Glutamatergic neuron (in vitro differentiated cells): ENCODE measurements at places on chromosomes 2 and 18.

- H3K36me3 ChIP-seq = no peaks in the 10 kb centered on the region
- H3K4me3 ChIP-seq = no peak overlapping the region
- H3K4me1 ChIP-seq = no peaks in the 10 kb centered on the region
Measured at GRCh38 chr2:180077295-180077906, 70.3 kb upstream of the CWC22 start.

- DNase-seq = peak; percentile 61
- peaks cover 11% of the 10 kb centered on the region for H3K4me1 ChIP-seq
- no peak overlapping the region for H3K27ac ChIP-seq
- H3K36me3 ChIP-seq = peaks cover 15% of the 10 kb centered on the region
- H3K4me3 ChIP-seq = peak overlapping the region; percentile 22
Measured at GRCh38 chr18:76328140-76328539, 166.9 kb downstream of the ZNF516 start.

DNA sequence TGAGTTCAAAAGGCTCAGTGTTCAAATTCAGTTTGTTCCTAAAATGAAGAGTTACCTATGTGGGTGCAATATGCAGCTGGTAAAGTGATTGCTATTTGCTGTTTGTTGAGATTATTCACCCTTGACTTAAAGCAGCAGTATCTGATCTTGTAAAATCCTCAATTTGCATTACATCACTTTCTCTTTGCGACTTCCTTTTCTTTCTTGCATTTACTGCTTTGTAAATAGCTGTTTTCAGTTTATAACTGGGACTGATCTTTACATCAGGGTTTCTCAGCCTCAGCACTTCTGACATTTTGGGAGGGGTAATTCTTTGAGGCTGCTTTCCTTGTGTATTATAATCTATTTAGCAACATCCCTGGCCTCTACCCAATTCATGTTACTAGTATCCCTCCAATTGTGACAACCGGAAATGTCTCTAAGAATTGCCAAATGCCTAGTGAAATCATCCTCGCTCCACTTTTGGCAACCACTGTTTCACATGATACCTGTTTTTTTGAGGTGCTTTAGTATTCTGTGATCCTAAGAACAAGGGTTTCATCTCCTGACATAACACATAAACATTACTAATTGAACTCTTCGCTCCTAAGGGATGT, 12.1 kb upstream of the ERCC3 start:
- H3K4me1 ChIP-seq = peaks cover 16% of the 10 kb centered on the region
- no peak for DNase-seq

DNA sequence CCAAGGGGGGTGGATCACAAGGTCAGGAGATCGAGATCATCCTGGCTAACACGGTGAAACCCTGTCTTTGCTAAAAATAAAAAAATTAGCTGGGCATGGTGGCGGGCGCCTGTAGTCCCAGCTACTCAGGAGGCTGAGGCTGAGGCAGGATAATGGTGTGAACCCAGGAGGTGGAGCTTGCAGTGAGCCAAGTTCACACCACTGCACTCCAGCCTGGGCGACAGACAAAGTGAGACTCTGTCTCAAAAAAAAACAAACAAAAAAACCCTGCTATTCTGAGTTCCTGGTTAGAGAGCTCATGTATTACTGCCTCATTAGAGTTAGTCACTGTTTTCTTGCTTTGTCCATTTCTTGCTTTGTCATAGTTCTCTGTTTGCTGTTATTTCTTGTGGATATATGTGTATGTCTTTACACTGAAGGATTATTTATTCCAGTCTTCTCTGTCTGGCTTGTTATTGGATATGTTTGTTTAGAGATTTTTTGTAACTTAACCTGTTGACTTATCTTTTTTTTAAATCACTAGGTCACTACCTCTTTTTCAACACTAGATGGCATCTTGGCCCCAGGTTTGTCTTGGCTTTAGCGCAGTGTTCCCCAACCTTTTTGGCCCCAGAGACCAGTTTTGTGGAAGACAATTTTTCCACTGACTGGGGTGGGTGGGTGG, 17.0 kb downstream of the TTLL4 start:
- no peak for DNase-seq
- H3K4me1 ChIP-seq = no peaks in the 10 kb centered on the region
- no peak overlapping the region for H3K4me3 ChIP-seq
- peaks cover 12% of the 10 kb centered on the region for H3K36me3 ChIP-seq
- H3K27me3 ChIP-seq = peaks cover 2% of the 10 kb centered on the region

GRCh38 chr2:11830708-11831301, 84.4 kb downstream of the LPIN1 start:
- no peaks in the 10 kb centered on the region for H3K27me3 ChIP-seq
- H3K4me3 ChIP-seq = no peak overlapping the region
- peaks cover 10% of the 10 kb centered on the region for H3K4me1 ChIP-seq
- no peak for DNase-seq
- no peak overlapping the region for H3K27ac ChIP-seq

- no peak overlapping the region for H3K27ac ChIP-seq
- no peaks in the 10 kb centered on the region for H3K27me3 ChIP-seq
- H3K4me1 ChIP-seq = peaks cover 14% of the 10 kb centered on the region
- H3K36me3 ChIP-seq = no peaks in the 10 kb centered on the region
- H3K4me3 ChIP-seq = no peak overlapping the region
Measured at GRCh38 chr2:217414429-217414828, 554.6 kb upstream of the TNP1 start.

DNA sequence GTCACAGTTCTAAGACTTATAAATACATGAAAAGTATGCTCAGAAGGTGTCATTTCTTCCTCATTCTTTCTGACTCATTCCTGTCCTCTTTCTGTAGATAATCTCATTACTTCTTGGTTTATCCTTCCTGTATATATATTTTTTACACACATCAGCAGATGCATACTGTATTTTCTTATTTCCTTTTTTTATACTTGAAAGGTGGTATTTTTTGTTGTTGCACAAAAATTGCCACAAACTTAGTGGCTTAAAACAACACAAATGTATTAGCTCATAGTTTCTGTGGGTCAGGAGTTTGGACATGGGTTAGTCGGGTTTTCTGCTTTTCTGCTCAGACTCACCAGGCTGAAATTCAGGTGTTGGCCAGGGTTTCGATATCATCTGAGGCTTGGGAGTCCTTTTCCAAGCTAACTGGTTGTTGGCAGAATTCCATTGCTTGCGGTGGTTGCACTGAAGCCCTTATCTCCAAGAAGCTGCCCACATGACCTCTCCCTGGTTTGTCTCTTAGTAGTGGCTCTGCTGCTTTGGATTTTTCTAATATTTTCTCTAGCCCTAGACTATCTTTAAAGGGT, 162.6 kb downstream of the FMNL2 start:
- no peak overlapping the region for H3K4me3 ChIP-seq
- peaks cover 45% of the 10 kb centered on the region for H3K4me1 ChIP-seq
- H3K27ac ChIP-seq = no peak overlapping the region
- DNase-seq = no peak

DNA sequence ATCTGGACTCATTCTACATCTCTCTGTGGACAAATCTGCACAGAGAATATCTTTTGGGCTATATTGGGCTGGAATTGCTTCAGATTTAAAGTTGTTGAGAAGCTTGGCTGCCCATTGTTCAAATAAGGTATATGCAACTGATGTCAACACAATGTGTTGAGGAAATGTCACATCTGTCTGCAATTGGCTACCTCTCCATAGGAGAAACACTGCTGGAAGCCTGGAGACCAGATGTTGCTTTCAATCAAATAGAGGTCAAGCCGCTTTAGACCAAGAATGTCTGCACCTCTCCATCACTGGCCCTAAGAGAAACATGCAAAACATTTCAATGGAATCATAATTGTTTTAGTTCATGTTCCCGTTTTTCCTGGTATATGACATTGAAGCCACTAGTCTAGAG, 720.2 kb downstream of the SLC4A3 start:
- no peak overlapping the region for H3K4me3 ChIP-seq
- no peaks in the 10 kb centered on the region for H3K27me3 ChIP-seq
- DNase-seq = no peak
- H3K36me3 ChIP-seq = no peaks in the 10 kb centered on the region
- no peaks in the 10 kb centered on the region for H3K4me1 ChIP-seq
- no peak overlapping the region for H3K27ac ChIP-seq

DNA sequence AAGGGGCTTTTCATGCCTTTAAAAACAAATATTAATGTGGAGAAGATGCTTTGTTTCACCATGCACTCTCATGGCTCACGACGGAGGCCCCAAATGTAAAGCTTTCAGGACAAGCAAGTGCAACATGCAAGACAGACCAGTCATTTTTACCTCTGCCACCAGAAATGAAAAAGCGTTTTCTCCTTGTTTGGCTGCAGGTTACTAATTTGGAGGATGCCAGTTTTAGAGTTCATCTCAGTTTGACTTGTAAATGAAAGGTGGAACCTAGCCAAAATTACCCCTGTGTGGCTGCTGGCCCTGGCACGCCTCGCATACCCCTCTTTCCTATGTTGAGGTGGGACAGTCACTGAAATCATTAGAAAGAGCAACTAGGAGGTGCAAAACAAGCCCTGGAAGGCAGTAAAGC, 138.6 kb downstream of the BCL2 start:
- no peak overlapping the region for H3K4me3 ChIP-seq
- no peak overlapping the region for H3K27ac ChIP-seq
- H3K4me1 ChIP-seq = peaks cover 19% of the 10 kb centered on the region
- H3K27me3 ChIP-seq = no peaks in the 10 kb centered on the region
- DNase-seq = no peak

GRCh38 chr18:78362198-78362597, 617.4 kb upstream of the SALL3 start:
- no peak overlapping the region for H3K27ac ChIP-seq
- H3K4me1 ChIP-seq = no peaks in the 10 kb centered on the region
- peaks cover 2% of the 10 kb centered on the region for H3K27me3 ChIP-seq
- no peaks in the 10 kb centered on the region for H3K36me3 ChIP-seq

- H3K27ac ChIP-seq = no peak overlapping the region
- H3K4me1 ChIP-seq = peaks cover 2% of the 10 kb centered on the region
- no peak for DNase-seq
Measured at GRCh38 chr2:209808521-209808920, 36.9 kb downstream of the UNC80 start.

DNA sequence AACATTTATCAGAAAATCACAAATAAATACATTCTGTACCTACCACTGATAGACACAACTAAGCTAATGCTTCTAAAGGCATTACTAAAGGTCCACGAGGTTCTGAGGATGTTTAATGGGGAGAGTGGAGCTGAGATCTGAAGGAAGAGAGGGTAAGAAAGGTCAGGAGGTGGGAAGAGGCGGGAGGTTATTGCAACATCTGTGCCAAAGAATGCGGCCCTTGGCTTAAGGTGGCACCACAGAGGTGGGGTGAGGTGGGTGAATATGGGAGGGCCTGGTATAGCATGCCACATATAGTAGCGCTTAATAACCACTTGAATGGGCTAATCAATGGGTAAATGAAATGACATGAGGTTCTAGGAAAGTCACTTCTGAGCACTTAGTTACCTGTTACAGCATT, 217.8 kb upstream of the ATP5MC3 start:
- no peaks in the 10 kb centered on the region for H3K36me3 ChIP-seq
- H3K27me3 ChIP-seq = peaks cover 2% of the 10 kb centered on the region
- H3K4me3 ChIP-seq = no peak overlapping the region
- no peaks in the 10 kb centered on the region for H3K4me1 ChIP-seq

GRCh38 chr2:120641366-120641771, 94.3 kb upstream of the GLI2 start:
- no peaks in the 10 kb centered on the region for H3K4me1 ChIP-seq
- peaks cover 6% of the 10 kb centered on the region for H3K27me3 ChIP-seq
- peaks cover 8% of the 10 kb centered on the region for H3K36me3 ChIP-seq

GRCh38 chr2:99512181-99512591, 22.4 kb upstream of the REV1 start:
- H3K27me3 ChIP-seq = no peaks in the 10 kb centered on the region
- peaks cover 4% of the 10 kb centered on the region for H3K4me1 ChIP-seq
- no peak overlapping the region for H3K27ac ChIP-seq

DNA sequence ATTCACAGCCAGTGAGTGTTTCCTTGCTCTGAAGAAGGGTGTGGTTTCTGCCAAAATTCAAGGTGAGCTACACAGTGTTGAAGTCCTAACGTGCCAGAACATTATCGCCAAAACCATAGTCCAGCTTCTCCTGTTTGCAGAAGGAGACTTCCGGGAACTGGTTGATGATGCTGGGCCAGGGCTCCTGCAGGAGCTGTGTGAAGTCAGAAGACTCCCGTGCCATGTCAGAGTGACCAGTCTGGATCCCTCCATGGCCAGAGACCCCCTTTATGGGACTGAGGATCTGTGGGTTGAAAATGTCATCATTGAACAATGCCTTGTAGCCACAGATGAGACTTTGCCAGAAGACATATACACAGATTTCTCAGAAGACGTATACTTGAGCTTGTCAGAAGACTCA, 96.0 kb upstream of the RAB12 start:
- no peaks in the 10 kb centered on the region for H3K4me1 ChIP-seq
- no peaks in the 10 kb centered on the region for H3K36me3 ChIP-seq
- H3K27me3 ChIP-seq = peaks cover 2% of the 10 kb centered on the region
- DNase-seq = no peak

DNA sequence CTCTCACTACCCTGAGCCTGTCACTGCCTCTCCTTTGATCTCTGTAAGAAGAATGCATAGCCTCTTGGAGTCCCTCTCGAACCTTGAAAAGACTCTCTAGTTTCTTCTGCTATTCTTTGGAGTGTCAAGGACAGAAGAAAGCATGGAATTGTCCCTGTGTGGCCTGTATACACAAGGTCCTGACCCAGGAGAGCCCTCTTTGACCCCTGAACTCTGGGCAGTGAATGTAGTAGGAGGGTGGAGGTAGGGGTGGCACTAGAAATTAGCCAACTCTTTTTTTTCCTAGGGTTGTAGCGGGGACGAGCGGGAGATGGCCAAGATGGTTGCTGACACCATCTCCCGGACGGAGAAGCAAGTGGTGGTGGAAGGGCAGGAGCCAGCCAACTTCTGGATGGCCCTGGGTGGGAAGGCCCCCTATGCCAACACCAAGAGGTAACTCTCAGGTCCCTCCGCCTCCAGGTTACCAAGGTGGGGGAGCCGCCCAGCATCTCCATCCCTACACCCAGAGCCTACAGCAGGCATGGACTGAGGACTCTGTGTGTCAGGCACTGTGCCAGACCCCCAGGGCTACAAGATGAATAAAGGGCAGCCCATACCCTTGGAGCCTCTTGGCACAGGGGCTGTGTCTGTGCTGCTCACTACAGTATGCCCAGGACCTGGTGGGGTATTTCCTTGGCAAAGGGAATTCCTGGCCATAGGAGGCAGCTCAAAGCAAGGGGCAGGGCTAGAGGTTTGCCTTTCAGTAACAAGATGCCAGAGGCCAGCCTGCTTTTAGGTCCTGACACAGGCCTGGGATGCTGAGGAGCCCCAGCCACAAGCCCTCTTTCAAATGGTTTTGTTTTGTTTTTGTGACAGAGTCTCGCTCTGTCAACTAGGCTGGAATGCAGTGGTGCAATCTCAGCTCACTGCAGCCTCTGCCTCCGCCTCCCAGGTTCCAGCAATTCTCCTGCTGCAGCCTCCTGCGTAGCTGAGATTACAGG, 16.4 kb downstream of the VIL1 start:
- no peak for DNase-seq
- no peak overlapping the region for H3K27ac ChIP-seq
- H3K4me3 ChIP-seq = no peak overlapping the region
- H3K27me3 ChIP-seq = no peaks in the 10 kb centered on the region
- H3K4me1 ChIP-seq = no peaks in the 10 kb centered on the region
- peaks cover 2% of the 10 kb centered on the region for H3K36me3 ChIP-seq

DNA sequence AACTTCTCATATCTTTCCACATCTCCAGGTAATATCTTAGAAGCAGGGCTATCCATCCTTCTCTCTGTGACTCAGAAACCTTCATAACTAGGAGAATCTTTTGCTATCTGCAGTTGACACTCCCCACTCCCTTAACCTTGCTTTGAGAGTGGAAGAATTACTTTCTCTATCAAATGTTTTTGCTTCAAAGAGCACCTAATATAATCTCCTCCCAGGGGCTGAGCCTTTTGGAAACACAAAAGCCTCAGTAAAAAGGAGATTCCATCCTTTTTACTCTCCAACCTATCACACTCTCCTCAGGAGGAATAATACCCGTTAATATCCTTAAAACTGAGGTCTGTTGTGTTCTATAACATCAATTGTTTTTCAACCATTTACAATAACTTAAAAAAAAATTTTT, 94.9 kb upstream of the DNAJC10 start:
- no peaks in the 10 kb centered on the region for H3K4me1 ChIP-seq
- no peaks in the 10 kb centered on the region for H3K36me3 ChIP-seq
- DNase-seq = no peak
